Colonic mucosa (tissue), 4 donors: ENCODE measurements at places on chromosomes 11 and 22.

- no peak for DNase-seq
Observed at GRCh38 chr11:112996994-112997393, 35.8 kb downstream of the NCAM1 start.

- peak; percentile 60 for DNase-seq
Observed at GRCh38 chr11:67366961-67367760, 6.2 kb downstream of the CLCF1 start.

GRCh38 chr22:42433754-42434682 lies 1.8 kb upstream of the NFAM1 start:
- no peak for DNase-seq

GRCh38 chr11:79600711-79601110 lies 159.9 kb upstream of the TENM4 start:
- no peak for DNase-seq

- no peak for DNase-seq
Observed at GRCh38 chr11:65871811-65872548, 620 bp downstream of the EFEMP2 start.

DNA sequence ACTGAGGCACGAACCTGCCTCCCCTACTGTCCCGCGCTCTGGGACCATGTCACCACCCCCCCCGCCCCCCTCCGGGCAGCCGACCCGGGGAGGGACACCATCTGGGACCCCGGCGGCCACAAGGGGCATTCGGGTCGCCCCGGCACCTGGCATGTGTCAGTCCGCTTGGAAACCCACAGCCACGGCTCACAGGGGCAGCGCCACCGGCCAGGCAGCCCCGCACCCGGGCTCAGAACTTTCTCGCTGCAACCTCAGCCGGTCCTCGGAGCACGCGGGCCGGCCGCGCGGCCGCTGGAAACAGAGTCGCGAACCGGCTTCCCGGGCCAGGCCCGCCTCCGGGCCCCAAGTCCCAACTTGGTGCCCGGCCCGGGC lies 159.9 kb upstream of the GRK3 start:
- no peak for DNase-seq

GRCh38 chr11:82229341-82229740 lies 504.3 kb downstream of the FAM181B start:
- no peak for DNase-seq

DNA sequence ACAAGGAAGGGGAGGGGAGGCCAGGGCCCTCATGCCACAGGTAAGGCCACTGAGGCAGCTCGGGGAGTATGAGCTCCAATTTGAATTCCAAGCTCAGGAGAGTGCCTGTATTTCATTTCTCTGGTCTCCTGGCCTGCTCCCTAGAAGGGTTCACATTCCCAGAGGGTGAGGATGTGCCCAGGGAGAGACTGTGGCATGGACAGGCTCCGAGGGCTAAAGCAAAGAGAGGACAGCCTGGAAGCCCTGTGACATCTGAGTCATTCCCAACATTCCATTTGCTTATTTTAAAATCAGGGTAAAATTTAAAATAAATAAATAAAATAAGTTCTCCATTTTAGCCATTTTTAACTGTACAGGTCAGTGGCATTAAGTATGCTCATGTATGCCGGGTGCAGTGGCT lies 18.6 kb upstream of the FOLR1 start:
- DNase-seq, result no peak
